ENCODE measurements at places on chromosomes 2 and 18.

DNA sequence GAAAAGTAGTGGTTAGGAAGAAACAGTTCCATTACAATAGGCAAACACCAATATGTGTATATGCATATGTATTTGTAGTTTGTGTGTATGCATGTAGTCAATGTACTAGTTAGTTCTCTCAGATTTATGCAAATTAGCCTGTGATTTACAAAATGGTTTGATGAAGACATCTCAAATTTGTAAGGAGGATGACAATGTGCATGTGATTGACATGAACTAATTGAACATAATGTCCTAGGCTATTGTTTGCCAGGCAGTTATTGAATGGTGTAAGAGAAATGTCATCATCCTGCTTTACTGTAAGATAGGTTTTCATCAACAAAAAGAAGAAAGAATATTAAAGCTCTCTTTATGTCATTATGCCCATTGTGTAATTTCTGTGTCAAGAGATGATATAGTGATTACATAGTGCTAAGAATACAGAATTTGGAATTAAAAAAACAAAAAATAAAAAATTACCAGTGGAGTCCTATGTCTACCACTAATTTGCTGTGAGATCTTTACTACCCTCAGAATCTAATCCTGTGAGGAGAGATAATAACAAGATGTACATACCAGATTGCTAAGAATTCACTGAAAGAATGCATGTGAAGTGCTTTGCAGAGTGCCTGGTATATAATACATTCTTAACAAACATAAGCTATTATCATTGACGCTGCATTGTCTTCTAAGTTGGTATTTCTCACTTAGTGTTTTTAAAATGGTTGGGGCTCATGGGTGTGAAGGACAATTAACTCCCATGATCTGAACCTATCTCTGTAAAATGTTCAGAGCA is 258.0 kb downstream of the CPS1 start:
- DNase-seq: no peak

DNA sequence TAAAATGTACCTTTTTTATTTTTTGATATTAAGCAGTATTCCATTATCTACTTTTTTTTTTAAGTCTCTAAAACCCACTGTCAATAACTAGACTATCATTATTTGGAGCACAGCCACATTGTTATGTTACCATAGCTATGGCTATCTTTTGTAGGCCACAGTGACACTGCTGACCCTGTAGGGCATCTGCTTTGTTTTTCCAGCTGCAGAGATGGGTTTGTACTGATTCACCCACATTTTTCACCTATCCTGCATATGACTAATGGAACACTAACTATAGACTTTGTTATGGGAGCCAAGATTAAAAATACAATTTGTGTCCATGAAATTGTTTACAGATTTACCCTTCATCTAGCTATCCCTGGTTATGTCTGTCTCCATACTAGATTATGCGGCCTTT is 21.6 kb upstream of the OTX1 start:
- no peak for DNase-seq

DNA sequence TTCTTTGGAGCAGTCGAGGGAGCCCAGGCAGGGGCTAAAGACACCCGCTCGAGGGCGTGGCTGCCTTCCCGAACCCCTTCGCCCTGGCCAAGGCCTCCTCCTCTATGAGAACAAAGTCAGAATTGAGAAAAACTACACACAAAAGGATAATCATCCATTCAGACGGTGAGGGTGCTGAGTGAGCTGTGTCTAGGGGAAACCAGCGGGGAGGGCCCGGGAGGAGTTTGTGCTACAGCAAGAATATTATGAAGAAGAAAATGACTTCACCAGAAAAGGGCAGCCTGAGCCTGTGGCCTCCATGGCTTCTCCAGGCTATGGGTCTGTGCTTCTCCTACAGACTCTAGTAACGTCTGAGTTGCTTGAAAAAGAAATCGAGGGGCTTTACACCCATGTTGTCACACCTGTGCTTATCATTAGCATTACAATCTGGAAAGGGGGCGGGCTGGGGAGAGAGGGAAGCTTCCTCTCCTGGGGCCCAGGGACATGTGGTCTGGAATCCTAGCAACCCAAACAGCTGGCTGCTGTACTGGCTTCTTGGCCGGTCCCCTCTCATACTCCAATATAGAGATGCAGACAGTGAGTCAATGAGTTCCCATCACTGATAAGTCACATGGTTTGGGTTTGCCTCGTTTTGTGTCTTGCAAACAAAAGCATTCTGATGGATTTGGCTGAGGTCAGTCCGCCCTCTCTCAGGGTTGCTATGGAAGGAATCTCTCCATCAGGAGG is 52.0 kb upstream of the ARL4C start:
- no peak for DNase-seq

DNA sequence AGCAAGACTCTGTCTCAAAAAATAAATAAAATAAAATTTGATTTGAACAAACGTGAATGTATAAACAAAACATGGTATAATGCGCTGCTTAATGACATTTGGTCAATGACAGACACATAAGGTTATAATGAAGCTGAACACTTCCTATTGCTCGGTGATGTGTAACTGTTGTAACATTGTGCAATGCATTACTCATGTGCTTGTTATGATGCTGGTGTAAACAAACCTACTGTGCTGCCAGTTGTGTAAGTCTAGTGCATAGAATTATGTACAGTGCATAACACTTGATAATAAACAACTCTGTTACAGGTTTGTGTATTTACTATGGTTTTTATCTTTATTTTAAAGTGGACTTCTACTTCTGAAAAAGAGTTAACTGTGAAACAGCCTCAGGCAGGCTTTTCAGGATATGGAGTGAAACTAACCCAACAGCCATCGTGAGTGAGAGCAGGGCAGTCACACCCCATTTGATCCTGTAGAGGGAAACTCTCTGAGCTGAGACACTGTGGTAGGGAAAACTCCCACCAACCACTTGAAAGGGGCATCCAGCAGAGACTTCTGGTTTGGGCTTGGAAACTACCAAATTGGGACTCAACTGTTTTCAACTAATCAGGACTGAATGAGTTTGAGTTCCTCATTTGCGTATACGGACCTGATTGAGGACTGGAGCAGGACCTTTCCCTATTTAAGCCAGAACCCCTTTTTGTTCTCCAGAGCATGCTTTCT is 8.7 kb upstream of the RPRD1A start:
- no peak for DNase-seq

- DNase-seq: no peak
Observed at GRCh38 chr2:141522702-141523101, 608.1 kb downstream of the LRP1B start.

DNA sequence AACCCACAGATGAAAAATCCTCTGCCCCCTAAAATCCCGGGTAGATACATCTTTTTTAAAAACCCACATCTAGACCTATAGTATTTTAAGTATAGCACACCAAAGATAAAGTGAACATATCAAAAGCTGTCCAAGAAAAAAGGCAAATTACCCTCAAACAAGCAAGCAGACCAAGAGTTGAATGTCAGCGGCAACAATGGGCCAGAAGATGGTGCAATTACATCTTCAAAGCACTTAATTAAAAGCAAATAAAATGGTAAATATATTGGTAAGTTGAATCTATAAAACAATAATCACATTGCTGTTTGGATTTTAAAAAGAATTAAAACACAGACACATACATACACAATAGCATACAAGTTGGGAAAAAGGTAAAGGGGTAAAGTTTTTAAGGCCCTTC is 98.5 kb downstream of the MYOM1 start:
- DNase-seq: no peak
